Cerebellar nuclear complex (tissue), 1 donor: ENCODE measurements at places on chromosomes 5 and 9.

- DNase-seq, result no peak
These were observed 103.0 kb upstream of the FTMT start for GRCh38 chr5:121748686-121749085.

DNA sequence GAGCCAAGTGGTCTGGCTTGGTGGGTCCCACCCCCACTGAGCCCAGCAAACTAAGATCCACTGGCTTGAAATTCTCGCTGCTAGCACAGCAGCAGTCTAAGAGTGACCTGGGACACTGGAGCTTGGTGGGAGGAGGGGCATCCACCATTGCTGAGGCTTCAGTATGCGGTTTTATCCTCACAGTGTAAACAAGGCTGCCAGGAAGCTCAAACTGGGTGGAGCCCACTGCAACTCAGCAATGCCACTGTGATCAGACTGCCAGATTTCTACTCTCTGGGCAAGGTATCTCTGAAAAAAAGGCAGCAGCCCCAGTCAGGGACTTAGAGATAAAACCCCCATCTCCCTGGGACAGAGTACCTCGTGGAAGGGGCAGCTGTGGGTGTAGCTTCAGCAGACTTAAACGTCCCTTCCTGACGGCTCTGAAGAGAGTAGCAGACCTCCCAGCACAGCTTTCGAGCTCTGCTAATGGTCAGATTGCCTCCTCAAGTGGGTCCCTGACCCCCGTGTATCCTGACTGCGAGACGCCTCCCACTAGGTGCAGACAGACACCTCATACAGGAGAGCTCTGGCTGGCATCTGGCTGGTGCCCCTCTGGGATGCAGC, 18.2 kb upstream of the STK32A start:
- no peak for DNase-seq

DNA sequence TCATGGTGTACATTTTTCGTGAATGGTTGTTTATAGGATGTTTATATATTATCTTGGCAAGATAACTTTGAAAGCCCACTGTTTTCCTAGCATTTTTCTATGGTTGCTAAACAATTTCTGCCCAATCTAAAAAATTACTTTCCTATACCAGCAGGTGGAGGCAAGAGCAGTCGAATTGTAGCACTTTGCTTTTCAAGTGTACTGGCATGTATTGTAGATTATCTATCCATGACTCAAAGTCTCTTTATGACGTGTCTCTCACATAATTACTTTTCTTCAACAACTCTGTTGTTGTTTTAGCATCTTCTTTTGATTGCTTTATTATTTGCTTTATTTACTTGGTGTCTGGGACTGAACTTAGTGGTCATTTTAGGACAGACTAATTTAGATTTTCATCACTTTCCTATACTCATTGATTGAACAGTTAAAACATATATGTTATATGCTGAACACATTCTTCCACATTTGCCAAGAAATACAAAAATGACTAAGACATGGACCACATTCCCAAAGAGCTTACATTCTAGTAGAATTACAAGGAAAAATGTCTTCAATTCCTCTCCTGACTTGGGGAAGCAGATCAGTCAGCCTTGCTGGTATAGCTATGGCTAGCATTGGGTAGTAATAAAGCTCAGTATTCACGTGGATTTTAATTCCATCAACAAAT, 20.7 kb downstream of the NLN start:
- no peak for DNase-seq

DNA sequence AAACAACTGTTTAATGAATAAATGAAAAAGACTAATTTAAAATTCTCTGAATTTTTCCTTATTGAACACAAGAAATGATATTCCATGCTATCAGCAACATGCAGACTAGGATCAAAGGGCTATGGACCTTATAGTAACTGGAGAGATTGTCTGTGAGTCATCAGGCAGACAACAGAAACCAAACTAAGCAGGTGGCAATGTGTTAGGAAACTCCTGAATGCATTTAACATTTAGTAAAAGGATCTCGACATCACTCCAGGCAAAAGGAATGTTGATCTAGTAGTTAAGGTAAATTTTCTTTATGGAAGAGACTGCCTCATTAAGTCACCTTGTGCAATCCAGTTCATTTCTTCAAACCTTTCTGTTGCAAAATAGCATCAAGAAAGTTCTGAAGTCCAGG, 58.4 kb downstream of the ARL15 start:
- DNase-seq, result no peak

GRCh38 chr5:158407824-158408195, 548.9 kb upstream of the CLINT1 start:
- DNase-seq, result no peak

- no peak for DNase-seq
These were observed 57.4 kb downstream of the AOPEP start for GRCh38 chr9:94783928-94784327.

- DNase-seq, result no peak
These were observed 26.1 kb upstream of the CPEB4 start for GRCh38 chr5:173862047-173862477.

DNA sequence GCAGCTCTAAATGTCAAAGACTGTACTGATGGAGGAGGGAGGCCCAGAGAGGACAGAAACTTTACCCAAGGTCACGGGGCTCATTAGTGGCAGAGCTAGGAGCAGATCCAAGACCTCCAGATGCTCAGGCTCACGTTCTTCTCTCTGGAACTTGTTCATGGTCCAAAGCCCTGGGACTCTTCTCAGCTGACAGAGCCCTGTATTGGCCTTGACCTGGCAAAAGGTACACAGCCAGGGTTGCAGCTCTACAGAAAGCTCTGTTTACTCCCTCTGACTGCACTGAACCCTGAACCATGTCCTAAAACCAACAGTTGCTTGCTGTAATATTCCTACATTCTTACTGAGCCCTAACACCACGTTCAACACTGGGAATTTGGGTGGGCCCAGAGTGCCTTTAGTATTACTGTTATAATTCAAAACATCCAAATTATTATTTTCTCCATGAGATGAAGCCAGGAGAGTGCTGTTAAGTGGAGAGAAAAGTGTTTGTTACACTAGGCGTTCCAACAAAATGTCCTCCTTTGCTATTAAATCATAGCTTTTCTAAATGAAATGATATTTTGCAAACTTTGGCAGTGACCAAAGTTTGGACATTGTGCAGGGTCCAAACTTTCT, 602.4 kb upstream of the CLINT1 start:
- DNase-seq, result no peak

DNA sequence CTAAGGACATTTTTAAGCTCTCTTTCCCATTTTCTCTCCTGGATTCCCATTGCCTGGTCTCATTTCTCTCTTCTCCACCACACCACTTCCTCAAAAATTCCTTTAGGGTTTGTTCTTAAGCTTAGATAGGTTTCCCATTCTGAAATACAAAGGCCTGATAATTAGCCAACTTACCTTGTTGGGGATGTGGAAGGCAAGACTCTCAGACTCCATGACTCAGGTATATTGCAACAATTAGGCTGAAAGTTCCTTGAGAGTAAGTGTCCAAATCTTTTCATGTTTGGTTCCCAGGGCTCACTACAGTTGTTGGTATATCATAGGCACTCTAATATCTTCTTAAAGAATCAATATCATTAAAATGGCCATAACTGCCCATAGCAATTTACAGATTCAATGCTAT, 43.6 kb downstream of the FXN start:
- DNase-seq, result no peak

- no peak for DNase-seq
These were observed 69.4 kb downstream of the PSMB7 start for GRCh38 chr9:124345751-124346281.

- no peak for DNase-seq
These were observed 10.6 kb upstream of the CSNK1A1 start for GRCh38 chr5:149561848-149562247.

GRCh38 chr5:133108481-133108921, 56.7 kb downstream of the HSPA4 start:
- no peak for DNase-seq

DNA sequence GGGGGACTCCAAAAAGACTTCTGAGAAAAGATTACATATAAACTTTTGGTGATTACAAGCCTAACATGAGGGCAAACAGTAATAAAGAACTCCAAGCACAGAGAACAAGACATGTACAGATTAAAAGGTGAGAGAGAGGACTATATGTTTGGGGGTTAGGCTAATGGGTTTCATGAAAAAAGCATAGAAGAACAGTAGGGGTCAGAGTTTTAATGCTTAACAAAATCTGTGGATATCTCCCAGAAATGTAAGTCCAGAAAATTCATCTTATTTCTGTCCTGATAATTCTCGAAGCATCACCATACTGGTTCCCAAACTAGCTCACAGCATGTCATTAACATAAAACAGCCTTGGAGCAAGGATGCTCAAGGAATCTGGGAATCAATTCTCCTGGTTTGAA, 137.2 kb downstream of the ARRDC3 start:
- no peak for DNase-seq

DNA sequence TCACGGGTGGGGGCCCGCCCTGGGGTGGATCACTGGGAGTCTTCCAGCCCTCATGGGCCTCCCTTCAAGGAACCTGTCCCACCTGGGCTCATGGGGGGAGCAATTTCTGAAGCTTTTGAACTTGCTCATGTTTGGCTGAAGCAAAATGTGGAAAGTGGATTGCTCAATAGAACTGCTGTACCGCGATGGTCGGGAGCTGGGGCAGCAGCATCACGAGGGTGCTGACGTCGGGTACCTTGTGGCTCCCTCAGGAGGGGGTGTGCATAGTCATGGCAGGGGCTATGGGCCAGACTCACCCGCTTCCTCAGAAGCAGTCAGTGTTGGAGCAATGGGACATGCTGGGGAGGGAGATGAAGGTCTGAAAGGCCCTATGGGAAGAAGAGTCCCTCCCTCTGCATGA, 57.9 kb downstream of the PRRT1B start:
- DNase-seq, result no peak

GRCh38 chr9:17082343-17083064, 52.3 kb upstream of the CNTLN start:
- no peak for DNase-seq

DNA sequence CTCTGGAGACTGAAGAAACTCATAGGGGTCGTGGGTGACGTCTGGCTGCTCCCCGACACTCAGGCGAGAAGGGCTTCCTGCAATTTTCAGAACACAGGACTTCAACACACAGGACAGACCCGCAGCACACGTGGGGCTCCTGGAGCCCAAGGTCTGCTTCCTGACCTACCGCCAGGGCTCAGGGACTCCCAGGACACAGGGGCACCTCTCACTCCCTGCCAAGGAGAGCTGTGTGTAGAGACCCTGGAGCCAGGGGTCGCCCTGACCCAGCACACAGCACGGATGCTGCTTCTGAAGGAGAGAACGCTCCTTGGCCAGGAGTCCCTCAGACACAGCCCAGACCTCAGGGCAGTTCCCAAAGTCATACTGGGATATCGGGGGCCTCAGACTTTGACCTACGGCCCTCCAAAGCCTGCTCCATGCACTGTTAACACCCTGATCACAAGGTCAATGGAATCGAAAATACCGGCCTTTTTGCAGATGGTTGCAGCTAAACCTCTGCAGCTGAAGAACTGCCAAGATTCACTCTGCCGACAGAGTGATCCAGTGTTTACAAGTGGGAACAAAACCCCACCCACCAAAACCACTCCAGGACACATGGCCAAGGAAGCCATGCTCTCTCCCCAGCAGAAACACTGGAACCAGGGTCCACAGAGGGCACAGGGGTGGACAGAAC, 13.8 kb upstream of the ZDHHC11 start:
- no peak for DNase-seq

GRCh38 chr5:94906750-94907149, 288.3 kb downstream of the SLF1 start:
- DNase-seq, result no peak

GRCh38 chr5:111116550-111116949, 24.4 kb downstream of the WDR36 start:
- DNase-seq, result no peak

DNA sequence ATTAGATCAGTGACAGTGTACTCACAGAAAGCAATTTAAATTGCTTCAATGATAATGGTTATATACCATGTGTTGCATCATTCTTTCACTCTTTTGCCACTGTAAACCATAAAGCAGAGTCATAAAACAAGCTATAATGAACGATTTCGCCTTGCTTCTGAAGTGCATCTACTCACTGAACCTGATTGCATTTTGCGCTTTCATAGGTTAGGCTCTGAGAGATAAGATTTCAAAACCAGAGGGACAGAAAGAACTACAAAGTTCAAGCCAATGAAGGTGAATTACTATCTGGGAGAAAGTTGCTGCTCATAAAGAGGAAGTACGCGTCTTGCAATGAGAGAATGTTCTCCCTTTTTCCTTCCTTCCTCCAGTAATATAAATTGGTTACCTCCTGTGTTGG, 412.7 kb downstream of the CETN3 start:
- no peak for DNase-seq

DNA sequence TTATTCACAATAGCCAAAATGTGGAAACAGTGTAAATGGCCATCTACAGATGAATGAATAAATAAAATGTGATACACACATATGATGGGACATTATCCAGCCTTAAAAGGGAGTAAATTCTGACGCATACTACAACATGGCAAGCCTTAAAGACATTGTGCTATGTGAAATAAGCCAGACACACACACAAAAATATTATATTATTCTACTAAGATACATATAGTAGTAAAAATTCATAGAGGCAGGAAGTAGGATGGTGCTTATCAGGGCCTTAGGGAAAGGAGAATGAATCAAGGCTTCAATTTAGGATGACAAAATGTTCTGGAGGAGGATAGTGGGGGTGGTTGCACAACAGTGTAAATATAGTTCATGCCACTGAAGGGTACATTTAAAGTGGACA, 346.7 kb upstream of the SMARCA2 start:
- DNase-seq, result no peak

DNA sequence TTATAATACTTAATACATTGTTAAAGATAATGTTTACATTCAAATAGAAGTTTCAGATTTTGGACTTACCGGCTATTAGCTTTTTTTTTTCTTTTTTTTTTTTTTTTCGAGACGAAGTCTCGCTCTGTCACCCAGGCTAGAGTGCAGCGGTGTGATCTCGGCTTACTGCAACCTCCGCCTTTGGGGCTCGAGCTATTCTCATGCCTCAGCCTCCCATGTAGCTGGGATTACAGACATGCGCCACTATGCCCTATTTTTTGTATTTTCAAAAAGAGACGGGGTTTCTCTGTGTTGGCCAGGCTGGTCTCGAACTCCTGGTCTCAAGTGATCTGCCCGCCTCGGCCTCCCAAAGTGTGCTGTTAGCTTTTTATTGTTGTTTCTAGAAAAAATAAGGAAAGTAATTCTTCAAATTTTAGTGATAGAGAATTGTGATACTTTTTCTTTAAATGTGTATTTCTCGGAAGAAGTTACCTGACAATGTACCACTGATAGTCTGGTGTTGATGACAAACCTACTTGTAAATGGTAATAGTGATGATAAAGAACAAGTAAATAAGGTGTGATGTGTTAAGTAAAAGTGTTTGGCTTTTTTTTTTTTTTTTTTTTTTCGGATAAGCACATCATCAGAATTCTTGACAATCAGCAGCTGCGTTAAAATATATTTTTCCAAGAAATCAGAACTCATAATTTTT, 2.7 kb downstream of the CDC42SE2 start:
- DNase-seq, result no peak
